ENCODE measurements at places on chromosomes 5 and 9.

- no peak for DNase-seq
These were observed 1398.3 kb upstream of the CDH6 start for GRCh38 chr5:29795096-29795652.

DNA sequence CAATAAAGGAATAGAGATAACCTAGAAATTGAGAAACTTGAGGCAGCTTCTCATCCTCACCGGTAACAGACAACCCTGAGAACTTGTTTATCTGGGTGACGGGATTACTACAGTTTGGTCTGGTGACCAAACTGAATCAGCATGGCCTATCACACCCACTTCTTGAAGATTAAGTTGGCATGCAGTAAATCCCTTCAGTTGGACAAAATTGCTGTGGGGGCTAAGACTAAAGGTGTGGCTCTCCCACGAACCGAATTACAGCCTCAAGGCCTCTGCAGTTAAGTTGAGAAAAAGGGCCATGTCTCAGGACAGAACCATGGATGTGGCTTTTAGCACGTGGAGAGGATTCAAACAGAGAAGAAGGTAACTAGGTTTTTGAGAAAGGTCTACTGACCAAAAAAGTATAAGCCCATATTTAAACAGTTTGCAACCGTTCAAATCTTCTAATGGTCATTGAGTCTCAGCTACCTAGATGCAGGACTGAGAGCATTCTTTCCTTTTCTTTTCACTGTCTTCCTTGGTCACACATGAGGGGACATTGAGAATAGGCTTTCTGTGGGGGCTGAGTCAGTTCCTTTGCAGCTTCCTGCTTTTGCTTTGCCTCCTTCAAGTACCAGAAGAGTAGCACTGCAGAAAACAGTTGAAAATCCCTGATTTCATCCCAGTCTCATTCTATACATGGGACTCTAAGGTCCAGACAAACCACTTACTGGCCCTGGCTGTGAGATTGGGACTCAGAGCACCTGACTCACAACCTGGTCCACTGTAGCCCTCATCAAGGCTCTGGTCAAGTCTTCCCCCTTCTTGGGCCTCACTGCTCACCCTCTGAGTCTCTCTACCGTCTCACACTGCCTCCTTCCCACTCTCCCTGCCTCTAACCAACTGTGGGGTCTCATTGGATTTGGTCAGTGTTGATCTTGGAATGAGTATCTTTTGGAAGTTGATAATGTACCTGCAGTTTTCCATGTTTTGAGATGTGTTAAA, 30.9 kb downstream of the PDE6A start:
- DNase-seq: no peak

DNA sequence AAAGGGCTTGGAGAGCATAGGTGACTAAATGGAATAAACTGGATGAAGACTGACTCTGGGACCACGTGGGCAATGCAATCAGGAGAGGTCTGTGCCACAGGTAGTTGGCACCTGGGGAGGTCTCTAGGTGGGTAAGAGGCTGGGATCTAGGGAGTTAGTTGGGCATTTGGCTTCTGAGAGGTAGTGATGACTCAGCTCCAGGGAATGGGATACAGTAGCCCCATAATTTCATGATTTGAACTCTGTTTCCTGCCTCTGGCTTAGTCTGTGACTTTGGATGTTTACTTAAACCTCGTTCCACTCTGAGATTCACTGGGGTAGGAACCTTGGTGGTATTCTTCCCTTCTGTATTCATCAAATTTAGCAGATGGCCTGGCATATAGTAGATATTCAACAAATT, 240.8 kb downstream of the KIF4B start:
- DNase-seq: no peak

- DNase-seq: no peak
These were observed 113.9 kb downstream of the ARHGAP26 start for GRCh38 chr5:142884029-142884428.
